Inflammatory macrophage (primary cell): ENCODE measurements at places on chromosomes 2 and 18.

DNA sequence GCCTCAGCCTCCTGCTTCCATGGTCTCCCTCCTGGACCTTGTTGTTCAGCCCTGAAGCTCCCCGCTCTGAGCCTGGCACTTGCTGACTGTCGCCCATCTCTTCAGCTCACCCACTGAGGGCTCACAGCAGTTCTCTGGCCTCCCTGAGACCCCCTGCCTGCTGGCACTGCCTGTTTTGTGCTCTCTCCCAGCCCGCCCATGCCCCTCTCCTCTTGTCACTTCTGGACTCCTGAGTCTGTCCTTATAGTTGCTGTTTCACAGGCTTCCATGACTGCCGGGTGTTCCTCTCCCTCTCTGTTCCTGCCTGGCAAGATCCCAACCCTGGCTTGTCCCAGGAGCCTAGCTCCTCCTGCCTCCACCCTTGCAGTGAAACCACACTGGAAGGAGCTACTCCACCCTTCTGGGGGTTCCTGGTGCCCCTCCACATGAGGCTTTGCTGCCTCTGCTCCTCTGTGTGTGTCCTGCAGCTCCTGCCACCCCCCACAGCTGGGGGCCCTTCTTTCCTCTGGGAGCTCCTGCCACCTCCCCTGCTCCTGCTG is 110.6 kb downstream of the CEP192 start:
- no peak for DNase-seq

DNA sequence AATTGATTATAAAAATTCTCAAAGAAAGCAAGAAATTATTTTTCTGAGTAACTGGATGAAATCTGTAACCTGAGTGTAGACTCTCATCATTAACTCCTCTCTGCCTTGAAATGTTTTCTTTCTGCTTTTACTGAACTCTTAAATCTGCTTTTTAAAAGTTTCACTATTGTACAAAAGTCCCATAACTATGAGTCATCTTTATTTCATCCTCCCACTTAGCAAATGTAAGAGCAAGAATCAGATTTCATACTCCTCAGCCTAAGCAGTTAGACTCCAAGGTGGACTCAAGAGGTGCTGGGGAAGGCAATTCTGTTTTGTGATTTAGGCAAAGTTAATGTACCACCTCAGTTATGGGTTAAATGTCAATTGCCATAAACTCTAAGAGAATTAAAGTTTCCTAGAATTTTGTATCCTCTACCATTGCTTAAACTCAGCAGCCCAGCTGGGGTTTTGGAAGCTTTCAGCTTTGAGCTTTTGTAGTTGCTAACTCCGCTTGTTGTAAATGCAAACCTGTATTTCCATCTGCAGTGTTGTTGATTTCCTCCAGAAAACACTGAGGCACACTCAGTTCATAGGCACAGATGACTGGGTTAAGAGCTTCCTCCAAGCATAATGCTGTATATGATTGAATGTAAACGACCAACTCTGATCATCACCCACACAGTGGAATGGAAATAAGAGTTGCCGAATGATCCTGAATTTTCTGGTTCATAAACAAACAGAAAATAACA is 268.8 kb downstream of the ARHGAP15 start:
- DNase-seq, result no peak

DNA sequence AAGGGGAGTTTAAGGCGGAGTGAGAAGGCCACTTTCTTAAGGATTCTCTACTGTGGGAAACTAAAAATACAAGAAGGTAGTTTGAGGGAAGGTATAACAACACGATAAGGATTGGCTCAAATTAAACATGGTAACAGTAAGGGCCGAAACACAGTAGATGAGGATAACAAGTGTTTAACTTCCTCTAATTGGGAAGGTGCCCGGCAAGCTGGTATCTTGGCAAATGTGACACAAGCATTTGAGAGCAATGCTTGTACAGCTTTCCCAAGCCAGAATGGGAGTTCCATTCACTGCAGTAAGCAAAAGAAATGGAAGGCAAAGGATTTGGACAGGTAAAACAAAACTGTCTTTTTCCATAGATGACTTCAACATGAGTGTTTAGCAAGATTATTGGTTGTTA is 19.8 kb downstream of the USP40 start:
- no peak for DNase-seq

DNA sequence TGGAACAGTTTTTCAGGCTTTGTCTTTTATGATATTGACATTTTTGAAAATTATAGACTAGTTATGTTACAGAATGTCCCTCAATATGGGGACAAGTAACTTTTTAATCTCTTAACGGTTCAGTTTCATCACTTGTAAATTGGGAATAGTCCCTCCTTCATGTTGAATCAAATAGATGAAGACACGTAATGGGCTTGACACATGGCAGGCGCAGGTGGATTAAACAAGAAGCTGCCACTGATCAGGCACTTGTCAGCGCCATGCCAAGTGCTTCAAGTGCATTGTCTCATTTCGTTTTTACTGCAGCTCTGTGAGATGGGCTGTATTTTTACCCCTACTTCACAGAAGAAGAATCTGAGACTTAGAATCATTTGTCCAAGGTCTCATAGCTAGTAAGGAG is 9.5 kb upstream of the SMAD4 start:
- no peak for DNase-seq

DNA sequence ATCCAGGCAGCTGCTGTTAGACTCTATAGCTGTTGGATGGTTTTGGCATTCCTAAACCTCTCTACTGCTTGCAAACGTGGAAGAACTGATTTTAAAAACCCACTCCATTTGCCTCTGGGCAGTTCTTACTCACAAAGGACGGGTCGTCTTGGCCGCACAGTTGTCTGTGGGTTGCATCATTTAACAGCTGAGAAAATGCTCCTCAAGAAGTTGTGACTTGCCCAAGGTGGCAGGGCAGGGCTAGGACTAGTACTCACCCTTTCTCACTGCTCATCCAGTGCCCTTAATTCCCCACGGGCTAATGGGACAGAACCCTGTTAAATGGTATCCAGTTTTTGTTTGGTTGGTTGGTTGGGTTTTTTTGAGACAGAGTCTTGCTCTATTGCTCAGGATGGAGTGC is 997 bp upstream of the DRC1 start:
- no peak for DNase-seq

DNA sequence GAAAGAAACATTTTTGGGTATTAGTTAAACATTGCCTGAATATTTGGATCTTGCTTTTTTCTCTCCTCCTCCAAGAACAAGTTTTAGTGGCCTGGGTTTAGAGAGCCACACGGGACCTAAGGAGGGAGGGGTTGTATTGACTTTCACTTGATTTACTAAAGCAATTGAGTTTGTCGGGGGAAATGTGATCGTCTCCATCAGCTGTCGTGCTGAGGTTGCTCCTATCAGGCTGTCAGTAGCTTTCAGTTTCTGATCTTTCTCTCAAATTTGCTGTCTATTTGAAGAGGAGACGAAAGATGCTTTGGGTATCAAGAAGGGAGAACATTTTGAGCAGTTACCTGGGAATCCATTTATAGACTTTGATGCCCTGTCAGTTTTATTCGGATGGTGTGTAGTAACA is 106.0 kb downstream of the SETBP1 start:
- DNase-seq, result no peak

DNA sequence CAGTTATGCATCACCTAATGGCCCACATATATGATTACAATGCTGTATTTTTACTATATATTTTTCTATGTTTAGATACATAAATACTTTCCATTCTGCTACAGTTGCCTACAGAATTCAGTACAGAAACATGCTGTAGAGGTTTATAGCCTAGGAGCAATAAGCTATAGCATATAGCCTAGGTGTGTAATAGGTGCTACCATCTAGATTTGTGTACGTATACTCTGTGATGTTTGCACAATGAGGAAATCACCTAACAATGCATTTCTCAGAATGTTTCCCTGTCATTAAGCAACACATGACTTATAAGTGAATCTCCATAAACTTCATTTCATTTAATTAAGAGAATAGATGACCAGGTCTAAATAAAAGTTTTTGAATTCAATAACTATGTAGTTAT is 43.5 kb downstream of the SLC38A11 start:
- DNase-seq, result no peak

GRCh38 chr2:167833294-167833693 is 414.1 kb downstream of the STK39 start:
- DNase-seq, result no peak
